ENCODE measurements at places on chromosomes 13 and 19.

DNA sequence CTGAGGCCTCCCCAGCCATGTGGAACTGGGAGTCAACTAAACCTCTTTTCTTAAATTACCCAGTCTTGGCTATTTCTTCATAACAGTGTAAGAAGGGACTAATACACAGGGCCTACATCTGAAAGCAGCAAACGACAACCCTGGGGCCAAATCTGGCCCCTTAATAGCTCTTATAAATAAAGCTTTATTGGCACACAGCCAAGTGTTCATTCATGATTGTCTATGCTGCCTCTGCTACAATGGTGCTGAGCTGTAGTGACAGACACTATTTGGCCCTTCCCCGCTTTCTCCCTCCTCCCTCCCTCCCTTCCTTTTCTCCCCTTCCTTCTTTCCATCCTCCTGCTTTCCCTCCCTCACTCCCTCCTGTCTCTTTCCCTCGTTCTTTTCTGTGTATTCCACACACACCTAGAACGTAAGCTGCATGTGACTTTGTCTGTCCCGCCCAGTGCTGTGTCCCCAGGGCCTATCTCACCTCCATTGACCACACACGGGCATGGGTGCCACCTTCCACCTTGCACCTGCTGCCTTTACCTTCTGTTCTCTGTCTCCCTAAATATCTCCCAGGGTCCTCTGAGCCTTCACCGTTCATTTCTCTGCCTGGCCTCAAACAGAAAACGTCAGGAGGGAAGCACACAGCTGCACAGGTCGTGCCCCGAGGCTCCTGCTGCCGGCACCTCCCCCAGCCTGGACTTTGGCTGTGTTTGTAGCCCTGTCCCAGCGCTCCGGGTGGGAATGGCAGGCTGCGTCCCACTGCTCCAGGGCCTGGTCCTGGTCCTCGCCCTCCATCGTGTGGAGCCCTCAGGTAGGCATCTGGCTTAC, at the start of gene PROZ:
PROZ (plus strand) TSS at position 720 of the 819 bp plus-strand sequence; CDS start at position 733, 13 bp downstream.
- DNase-seq = no peak

- DNase-seq = no peak
Observed at GRCh38 chr13:73820285-73820684, 313.9 kb downstream of the KLF12 start.

DNA sequence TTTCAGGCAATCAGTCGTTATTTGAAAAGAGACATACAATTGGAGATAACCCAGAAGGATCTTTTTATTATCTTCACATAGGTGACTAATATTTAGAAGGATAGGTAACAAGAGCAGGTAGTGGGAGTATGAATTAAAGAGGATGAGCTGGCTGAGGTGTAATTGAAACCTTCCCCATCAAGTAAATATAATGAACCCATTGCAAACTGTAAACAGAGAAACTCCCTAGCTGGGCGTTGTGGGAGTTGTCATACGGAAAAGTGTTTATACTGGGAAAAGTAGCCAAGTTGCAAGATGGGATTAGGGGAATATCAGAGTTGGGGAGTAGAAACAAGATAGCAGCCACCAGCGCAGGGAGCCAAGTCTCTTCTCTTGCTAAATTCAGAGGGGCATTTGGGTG, 448.4 kb downstream of the COG6 start:
- DNase-seq = no peak

DNA sequence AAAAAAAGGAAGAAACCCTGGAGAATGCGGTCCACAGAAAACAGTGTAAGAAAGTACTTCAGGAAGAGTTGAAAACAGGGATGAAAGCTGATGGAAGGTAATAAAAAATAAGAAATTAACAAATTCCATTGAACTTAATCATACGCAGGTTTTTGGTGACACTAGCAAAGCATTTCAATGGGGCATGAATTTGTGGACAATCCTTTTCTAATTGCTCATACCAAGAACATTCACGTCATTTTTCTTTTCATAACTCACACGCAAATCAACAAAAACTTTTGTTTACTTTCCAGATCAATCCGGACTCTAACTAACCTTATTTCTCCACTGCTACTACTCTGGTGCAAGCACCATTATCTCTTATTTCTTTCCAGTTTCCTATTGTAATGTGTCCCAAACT, 1195.0 kb downstream of the SLITRK5 start:
- DNase-seq = no peak

GRCh38 chr19:12047868-12048267, 4.9 kb downstream of the ZNF878 start:
- DNase-seq = no peak

DNA sequence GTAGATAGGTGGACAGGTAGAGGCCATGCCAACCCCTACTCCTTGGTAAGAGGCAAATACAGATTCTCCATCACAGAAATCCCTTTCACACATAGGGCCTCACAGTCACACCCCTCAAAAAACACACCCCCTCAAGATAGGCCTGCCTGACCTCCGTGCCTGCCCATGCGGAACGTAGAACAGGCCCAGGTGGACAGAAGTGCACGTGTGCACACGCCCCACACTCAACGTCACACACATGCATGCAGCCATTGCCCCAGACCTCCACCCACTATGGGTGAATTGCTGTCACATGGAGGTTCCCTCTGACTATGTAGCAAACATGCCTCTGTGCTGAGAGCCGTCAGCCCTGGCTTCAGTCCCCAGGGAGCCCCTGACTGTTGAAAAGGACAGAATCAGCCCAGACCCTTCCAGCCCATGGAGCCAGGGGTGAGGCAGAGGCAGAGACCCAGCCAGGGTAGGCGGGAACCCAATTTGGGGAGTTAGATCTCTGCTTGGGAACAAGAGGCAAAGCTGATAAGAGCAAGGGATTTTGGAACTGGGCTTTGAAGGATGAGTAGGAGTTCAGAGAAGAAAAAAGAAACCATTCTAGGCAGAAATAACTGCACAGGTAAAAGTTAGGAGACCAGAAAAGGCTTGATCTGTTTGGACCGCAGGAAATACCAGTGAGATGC, 3.1 kb downstream of the ANKRD24 start:
- no peak for DNase-seq
